ENCODE measurements at places on chromosomes 7 and 10.

- DNase-seq: no peak
These were observed 93.5 kb downstream of the PAXIP1 start for GRCh38 chr7:154909241-154910105.

DNA sequence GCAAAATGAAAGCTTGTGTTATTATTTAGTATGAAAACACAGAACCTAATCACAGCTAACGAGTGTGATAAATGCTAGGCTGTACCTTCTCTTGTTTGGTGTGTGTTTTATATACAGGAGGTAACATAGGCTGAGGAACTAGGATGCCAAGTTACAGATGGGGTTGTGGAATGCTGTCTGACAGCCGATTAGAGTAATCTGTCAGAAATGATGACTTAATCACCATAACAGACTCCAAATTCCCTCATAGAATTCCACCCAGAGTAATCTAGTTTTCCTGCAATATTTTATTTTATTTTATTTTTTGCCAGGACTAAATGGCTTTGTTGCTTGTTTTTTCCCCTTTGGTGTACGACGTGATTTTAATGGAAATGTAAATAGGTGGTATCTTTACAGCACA lies 221.2 kb downstream of the CELF2 start:
- no peak for DNase-seq

DNA sequence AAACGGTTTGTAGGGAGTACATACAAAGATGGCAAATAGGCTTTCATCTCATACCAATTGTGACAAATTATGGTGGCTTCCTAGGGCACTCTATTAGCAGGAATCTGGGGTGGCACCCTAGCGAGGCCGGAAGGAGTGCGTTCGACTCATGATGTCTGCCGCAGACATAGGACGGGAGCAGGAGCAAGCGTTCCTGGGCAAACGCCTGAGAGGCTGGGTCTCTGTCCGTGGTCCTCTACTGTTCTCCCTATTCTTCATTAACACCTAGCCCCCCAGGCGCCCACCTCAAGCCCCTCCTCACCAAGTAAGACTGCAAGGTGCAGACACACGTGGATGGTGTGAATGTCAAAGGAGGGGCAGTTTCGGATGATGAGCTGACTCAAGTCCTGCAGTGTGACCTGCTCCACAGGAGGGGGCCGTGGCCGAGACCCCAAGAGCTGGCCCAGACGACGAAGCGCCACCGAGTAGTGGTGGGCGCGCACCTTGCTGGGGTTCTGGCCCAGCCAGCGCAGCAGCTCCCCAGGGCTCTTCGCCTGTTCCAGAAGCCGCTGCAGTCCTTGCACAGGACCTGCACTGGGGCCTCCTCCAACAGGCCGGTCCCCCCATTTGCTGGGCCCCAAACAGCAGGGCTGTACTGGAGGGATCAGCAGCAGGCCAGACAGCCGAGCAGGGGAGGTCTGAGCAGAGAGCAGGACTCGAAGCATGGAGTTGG lies 1.3 kb downstream of the FASTK start:
- no peak for DNase-seq

- no peak for DNase-seq
These were observed 32.5 kb downstream of the DYDC1 start for GRCh38 chr10:80324086-80324485.

DNA sequence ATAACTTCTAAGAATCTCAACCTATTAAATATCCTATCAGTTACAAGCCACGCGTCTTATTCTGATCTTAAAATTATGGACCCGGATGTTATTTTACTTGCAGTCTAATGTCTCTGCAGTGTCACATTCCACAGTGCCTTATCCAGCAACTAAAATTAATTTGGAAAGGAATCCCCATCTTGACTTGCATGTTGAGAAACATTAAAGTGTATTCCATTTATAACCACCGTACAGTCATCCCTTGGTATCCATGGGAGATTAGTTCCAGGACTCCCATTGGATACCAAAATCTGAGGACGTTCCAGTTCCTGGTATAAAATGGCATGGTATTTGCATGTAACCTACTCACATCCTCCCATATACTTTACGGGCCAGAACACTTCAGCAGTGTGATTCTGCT lies 194.7 kb downstream of the ARHGAP21 start:
- DNase-seq: no peak

DNA sequence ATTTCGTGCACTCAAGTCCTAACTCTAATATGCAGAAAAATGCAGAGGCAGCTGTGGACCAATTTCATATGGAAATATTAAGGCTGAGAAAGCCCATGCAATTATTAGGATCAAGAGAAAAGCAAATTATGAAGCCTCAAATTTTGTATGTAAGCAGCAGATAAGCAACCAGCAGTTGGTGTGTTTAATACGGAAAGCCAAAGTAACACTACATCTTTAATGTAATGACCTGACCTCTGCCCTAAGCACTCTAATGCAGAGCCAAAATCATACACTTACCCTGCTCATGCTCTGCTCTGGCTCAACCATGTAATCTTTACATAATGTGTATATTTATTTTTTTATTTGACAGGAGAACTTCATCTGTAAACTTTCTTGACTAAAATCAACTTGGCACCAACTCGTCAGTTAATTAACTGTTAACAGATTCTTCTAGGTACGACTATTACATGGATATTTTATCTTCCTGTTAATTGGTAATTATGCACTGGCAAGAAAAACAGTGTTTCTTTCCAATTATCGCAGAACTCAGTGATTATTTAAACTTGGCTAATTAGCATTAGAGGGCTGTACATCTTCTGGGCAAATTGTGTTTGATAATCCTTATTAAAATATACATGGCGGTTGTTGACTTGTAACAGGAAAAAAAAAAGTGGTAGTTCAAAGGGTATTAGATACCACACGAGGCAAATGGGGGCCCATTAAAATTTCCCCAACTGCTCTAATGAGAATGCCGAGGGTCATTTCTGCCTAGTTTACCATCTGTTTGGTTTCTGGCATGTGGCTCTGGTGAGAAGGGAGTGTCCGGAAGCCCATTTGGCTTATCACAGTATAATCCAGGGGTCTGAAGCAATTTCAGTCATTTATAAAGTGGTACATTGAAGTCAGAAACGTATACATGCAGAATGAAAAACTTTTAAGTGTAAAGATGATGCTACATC lies 94.5 kb downstream of the RELN start:
- no peak for DNase-seq

GRCh38 chr7:155867734-155868400 lies 55.6 kb upstream of the SHH start:
- DNase-seq: no peak

- no peak for DNase-seq
These were observed 63.6 kb downstream of the RGS10 start for GRCh38 chr10:119478811-119479341.

GRCh38 chr7:159076333-159076732 lies 68.3 kb downstream of the VIPR2 start:
- DNase-seq: no peak

DNA sequence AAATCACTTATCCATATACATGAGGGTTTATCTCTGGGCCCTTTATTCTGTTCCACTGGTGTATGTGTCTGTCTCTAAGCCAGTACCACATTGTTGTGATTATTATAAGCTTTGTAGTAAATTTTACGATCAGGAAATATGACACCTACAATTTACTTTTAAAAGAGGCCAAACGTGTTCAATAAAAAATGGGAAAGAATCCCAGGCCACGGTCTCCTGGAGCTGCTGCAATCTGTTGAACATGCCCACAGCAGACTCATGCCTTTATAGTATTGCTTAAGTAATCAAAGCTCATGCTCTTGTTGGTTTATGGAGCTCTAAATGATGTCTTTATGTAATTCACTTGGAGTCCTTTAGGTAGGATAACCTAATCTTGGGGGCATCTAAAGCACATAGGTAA lies 273.0 kb downstream of the ZMYND11 start:
- DNase-seq: no peak
